ENCODE measurements at places on chromosomes 3 and 15.

DNA sequence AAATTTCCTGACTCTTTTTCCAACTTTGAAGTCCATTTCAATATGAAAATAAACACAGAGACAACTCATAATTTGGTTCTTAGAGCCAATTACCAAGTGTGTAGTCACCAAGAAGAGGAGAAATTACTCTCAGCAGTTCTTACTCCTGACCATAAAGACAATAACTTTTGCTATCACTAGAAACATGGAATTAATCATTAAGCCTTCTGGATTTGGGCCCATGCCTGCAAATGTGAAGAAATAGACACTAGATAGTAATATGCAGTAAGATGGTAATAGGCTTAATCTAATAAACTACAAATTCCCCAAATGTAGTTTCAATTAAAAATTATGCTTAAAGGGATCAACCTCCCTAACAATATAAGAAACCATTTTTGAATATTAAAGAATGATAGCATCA, 185.1 kb upstream of the AGTR1 start:
- no peak for DNase-seq

GRCh38 chr3:127792541-127793292, 29.6 kb downstream of the MGLL start:
- DNase-seq, result no peak

DNA sequence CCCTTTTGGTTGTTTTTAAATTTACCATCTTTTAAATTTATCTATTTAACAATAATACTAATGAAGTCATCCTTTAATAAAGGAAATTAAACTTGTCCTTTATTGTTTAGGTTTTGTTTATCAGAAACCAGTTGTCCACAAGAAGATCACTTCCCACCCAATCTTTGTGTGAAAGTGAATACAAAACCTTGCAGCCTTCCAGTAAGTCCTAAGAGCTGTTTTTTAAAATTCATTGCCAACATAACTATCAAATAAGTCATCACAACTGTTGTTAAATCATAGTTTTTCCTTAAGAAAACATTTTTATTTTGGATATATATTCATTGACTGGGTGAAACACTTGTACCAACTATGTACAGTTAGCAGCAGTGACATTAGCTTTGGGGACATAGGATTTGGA, 59.4 kb downstream of the CALML4 start:
- DNase-seq, result no peak

DNA sequence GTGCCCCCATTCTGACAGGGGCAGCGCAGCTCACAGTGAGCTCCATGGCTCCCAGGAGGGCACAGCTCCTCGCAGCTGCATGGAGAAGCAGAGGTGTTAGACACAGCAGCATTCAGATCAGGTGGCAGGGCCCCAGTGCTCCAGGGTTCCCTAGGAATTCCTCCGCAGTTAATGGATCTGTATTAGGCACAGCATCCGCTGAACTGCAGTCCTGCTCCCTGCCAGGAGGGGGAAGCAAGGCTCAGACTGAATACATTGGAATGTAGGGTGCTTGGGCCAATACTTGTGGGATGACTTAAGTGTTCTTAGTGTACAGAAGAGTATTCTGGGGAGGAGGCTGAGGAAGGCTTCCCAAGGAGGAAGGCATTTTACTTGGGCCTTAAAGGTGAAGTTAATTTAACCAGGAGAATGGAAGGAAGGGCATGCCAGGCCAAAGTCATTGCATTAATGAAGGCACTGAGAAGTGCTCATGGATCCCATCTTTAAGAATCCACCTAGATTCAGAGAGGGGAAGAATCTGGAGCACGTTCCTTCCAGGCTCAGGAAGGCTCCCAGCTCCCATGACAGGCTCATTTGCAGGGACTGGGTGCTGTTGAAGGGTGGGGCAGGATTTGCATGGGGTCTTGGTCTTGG, 111.6 kb downstream of the RAB11A start:
- DNase-seq, result no peak

- no peak for DNase-seq
Measured at GRCh38 chr3:49780080-49780974, 6.0 kb downstream of the IP6K1 start.

All from GM18507 (cell line).